Daoy (cell line): ENCODE measurements at places on chromosomes 16 and 17. TPM values are rescaled to one million over a fixed set of nuclear protein-coding genes. Genes with fewer than 3 reads are reported as not detected.

Gene LRRC37A3
- total RNA-seq: 1.5 and 5.4 TPM in 2 replicates

DNA sequence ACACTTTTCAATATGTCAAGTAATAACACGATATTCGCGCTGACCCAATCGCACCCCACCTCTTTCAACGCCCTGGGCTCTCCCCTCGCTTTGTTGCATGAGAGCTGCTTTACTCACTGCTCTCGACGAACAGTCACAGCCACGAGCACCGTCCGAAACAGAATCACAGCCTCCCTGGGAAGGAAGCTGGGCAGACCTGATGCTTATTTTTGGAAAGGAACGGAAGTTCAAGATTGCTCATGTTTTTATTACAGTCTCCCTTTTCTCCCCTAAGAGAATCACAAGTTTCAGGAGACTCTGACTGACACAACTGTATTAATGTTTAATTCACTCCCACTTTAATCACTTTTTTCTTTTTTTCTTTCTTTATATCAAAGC is 67.8 kb downstream of the ANKRD11 start:
- DNase-seq: peak; percentile 68

GRCh38 chr17:69492410-69493071 is 78.0 kb downstream of the MAP2K6 start:
- DNase-seq: peak; percentile 75

Gene SOST
- 0.29 TPM in 1 of 2 replicates, not detected in the other for total RNA-seq

DNA sequence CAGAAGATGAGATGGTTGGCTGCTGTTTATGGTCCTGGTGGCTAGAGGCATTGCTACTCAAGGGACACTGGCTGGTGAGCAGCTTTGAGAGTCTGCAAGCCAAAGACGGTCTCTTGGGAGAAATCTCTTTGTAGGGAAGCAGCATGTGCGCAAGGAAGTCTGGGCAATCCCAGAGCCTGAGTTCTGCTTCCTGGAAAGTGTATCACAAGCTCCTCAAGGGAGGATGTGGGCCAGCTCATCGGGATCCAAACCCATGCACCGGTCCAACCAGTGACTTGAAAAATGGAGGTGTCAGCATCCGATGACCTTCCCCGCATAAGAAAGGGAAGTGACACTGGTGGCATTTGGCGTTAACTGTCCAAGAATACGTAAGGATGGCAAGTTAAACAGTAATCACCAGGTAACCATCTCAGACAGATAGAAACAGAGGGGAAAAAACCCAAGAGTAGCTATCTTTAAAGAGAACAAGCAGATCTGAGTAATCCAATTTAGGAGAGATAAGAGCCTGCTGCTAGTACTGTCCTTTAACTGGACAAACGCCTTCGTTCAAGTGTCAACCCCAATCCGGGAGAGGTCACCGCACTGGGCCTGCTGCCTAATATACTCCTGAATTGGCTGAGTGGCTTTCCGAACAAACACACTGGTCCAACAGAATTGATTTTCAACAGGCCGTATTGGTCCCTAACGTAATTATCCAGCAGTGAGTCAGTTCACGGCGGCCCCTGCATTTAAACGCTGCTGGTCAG is 303.0 kb upstream of the ZFHX3 start:
- DNase-seq: no peak

DNA sequence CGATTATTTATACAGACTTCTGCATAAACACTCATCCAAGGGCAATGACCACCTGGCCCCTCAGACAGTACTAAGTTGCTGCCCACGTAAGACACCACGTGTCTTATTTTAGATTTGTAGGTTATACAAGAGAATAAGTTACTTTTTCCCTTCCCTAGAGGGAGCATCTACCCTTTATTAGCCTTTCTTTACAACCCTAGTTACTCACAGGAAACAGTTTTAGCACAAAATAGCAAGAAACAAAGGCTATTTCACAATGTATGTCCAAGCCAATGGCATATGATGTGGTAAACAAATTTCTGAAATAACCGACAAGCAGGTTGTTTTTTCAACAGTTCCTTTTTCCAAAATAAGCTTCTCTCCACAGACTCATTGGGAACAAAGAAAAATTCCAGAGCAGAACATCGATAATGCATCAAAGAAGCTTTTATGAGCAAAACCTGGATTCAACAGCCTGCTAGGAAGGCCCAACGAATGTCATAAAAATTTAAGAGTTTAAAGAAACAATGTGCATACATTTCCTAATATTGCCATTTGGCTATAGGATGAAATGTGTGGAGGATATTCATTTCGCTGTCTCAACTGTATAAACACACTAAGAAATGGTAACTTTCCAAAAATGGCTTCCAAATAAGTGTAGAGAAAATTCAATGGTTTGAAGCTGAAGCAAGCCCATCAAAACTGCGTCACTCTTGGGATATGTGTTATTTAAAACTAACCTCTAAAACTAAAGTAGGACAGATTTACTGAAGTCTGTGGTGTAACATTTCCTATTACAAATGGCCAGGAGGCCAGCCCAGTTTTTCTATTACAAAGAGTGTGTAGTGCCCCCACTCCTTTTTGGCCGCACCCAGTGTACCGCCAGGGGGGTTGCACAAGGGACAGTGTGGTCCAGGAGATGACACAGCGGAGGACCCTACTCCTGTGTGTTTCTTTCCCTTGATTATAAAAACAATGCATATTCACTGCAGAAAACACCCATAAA is 50.4 kb upstream of the ERN1 start:
- no peak for DNase-seq

DNA sequence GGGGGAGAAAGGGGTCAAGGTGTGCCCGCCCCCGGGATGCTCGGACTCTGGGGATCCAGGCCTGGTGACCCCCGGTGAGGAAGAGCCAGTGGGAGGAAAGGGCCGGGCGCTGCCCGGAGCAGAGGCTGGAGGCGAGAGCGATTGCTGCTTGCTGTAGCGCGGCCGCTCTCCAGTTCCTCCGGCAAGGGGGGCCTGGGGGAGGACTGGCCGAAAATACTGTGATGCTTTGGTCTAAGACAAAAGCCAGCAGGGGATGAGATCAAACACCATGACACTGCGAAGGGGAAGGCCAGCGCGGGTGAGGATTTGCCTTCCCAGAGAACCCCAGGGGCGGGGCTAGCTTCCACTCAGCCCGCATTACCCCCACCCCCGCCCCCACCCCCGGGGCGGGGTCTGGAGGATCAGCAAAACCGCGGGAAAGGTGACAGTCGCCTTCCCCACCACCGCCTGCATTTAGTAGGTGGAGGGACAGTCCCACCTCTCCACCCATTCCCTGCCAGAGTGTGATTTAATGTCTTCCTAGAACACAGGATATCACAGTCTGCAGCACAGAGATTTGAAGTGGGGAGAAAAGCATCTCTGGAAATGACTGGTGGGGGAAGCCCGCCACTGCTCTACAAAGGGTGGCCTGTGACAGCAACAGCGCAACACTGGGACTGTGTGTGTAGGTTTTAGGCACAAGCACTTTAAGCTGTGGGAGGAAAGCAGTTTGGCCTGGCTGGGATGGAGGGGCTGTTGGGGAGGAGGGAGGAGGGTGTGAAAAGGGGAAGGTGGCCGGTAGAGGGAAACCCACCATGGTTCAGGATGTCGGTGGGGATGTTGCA is 25.7 kb downstream of the MRC2 start:
- peak; percentile 73 for DNase-seq

DNA sequence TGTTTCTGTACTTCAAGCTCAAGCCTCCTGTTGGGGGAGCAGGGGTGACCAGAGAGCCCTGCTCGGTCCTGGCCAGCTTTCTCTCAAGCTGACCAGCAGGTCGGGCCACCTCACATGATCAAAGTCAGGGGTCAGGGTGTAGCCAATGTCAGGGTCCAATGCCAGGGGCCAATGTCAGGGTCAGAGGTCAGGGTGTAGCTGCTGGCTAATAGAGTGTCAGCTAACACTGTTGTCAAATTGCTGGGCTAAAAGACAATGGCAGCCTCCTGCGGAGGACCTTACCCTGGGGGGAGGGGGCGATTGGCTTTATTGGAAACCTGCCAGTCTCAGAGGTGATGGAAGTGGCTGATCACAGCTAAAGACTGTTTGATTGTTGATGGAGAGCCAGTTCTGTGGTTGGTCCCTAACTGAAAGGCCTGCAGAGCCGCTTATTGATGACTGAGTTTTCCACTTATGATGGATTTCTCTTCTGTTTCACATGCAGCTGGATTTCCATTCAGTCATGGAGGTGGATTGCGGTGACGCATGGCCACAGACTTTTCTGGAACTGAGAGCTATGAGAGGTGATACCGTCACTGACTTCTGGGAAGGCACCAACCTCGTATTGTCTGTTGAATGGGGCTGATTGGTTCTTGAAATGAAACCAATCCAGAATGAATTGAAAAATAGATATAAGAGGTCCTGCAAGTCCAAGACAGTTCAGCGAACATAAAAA is 97.4 kb upstream of the ZFHX3 start:
- DNase-seq: no peak

- no peak for DNase-seq
Observed at GRCh38 chr16:27289669-27290068, 21.1 kb upstream of the NSMCE1 start.

Gene ITGAX
- 0.42 and 1.5 TPM in 2 replicates for total RNA-seq

DNA sequence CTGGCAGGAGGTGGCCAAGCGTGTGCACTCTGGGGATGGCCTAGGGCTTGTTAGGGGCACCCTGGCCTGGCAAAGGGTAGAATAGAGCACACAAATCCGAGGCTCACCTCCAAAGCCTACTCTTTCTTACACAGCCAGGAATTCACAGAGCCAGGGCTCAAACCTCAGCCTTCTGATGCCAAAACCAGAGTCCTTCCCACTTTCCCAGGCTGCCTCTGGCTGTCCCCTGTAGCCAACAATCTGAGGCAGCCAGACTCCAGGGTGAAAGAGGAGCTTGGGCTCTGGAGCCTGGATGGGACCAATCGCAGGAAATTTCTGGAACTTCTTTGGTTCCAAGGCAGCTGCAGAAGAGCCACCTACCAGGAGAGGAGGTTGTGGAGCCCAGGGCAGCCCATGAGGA is 127.9 kb downstream of the COPRS start:
- DNase-seq: no peak

- DNase-seq: peak; percentile 68
Observed at GRCh38 chr16:84643180-84643583, 5.1 kb upstream of the KLHL36 start.

Gene MYO15A
- total RNA-seq: 0.15 TPM in 1 of 2 replicates, not detected in the other

Gene TNFRSF17
- not detected in 2 replicates for total RNA-seq

- no peak for DNase-seq
Observed at GRCh38 chr16:9176547-9177418, 85.3 kb downstream of the HAPSTR1 start.

DNA sequence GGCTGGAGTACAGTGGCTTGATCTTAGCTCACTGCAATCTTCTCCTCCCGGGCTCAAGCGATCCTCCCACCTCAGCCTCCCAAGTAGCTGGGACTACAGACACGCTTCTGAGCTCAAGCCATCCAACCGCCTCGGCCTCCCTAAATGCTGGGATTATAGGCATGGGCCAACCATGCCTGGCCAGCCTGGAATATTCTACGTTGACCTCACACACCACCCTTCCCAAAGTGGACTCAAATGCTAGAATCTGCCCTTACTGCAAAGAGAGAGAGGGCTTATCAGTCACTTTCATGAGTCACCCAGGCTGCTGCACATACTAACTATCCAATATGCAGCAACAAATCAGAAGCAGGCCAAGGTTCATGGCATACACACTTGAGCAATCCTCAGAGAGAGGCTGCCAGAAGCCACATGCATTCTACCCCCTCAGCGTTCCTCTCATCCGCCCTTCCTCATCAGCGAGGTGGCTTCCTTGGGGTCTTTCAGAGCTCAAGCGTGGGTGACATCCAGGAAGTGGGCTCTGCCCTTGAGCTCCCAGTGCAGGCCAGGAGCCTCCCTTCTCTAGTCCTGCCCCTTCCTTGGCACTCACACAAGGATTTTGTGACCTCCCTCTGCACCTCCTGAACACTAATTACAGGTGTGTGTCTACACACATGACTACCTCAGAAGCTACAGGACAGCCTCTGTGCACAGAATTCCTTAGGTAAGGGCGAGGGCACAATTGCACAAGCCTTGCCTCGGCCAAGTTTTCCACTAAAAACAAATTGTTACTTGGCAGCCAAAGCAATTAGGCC is 24.8 kb upstream of the SIAH1 start:
- peak; percentile 86 for DNase-seq

DNA sequence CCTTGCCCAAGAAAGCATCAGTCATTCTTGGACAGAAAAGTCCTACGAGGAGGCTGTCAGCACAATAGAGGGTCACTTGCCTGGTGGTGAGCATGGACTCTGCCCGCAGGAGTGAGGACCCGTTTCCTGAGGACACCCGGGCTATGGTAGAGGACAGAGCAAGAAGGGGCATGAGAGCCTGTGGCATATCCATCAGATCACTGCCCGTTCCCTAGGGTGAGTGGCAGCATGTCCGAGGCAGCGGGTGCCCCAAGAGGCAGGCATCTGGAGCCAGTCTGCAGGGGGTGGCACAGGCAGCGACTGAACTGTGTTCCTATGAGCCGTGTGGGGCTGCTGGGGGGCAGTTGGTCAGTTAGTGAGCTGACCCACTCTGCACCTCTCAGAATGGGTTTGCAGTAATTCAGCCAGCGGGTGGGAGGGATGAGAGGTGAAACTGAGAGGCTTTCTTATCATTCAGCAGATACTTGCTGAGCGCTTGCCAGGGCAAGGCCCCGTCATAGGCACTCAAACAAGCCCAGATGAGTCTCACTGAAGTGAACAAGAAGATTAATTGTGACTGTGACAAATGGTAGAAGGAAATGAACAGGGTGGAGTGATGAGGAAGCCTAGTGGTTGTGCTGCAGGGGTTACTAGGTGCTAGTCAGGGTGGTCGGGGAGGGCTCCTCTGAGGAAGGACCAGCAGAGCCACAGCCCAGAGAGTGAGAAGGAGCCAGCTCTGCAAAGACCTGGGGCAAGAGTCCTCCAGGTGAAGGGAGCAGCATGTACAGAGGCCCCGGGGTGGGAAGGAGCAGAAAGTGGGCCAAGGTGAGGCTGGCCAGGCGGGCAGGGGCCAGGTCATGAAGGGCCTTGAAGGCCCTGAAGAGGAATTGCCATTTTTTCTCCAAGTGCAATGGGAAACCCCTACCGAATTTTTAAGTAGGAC is 87.9 kb downstream of the CLEC16A start:
- DNase-seq: no peak

Gene FNDC8
- total RNA-seq: not detected in 2 replicates

GRCh38 chr17:2183346-2183745 is 120.2 kb downstream of the SMG6 start:
- DNase-seq: no peak

Gene GLOD4
- 81.6 and 96.4 TPM in 2 replicates for total RNA-seq

GRCh38 chr17:9729034-9729650 is 62.2 kb downstream of the DHRS7C start:
- DNase-seq: peak; percentile 37

Gene LMF1
- 1.8 and 2.6 TPM in 2 replicates for total RNA-seq
